Cardiac fibroblast (primary cell): ENCODE measurements at places on chromosomes 4 and X.

DNA sequence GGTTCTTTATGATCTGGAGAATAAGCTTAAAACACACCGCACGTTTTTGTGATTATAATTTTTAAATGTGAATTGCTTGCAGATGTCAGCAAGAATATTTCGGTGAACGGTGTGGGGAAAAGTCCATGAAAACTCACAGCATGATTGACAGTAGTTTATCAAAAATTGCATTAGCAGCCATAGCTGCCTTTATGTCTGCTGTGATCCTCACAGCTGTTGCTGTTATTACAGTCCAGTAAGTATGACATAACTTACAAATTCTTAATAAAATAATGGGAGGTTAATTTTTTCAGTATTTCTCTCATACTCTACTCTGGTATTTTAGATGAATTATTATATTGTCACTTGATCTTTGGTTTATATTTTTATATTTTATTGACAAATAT lies 5.4 kb downstream of the AREG start:
- DNase-seq, result no peak

DNA sequence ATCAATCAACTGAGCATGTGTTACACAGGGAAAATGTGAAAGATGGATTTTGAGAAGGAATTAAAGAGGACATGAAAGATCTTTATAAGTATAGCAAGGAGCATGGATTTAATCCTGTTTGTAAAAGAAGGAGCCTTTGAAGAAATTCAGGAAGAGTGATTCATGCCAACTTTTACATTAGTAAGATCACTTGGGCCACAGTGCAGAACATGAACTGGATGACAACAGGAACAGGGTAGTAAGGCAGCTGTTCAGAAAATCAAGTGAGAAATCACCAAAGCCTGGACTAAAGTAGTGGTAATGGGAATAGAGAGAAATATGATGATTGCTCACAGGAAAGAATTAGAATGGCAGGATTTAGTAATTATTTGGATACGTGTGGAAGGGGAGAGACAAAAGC lies 265.7 kb upstream of the PCDH7 start:
- DNase-seq, result no peak

- no peak for DNase-seq
Measured at GRCh38 chrX:47209508-47210238, 8.8 kb upstream of the CDK16 start.

DNA sequence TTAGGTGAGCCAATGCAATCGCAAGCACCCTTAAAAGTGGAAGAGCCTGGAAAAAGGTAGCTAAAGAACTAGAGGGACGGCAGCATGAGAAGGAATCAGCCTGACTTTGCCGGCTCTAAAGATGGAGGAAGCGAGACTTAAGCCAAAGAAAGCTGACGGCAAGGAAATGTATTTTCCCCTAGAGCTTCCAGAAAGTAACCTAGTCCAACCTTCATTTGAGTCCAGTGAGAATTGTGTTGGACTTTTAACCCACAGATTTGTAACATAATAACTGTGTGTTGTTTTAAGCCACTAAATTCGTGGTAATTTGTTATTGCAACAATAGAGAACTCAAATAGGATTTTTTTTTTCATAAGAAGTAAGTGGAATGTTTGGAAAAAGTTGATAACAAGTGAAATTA lies 212.7 kb upstream of the C1QTNF7 start:
- no peak for DNase-seq

GRCh38 chr4:162681212-162681611 lies 485.5 kb downstream of the NAF1 start:
- DNase-seq, result no peak

GRCh38 chr4:38406243-38406642 lies 257.8 kb upstream of the KLF3 start:
- DNase-seq, result no peak

DNA sequence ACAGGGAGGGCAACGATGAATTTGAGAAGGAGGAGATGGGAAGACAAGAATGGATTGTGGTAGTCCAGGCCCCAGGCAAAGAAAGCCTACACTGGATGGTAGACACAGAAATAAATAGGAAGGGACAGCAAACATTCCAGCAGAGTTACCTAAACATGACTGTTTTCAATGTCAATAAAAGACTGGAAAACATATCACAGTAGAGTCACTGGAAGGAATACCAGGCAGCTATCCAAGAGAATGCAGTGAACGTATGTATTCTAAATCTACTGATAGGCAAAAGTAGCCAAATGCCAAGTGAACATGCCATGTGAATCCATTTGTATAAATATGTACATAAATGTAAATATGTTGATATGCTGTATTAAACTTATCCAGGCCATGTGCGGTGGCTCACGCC lies 183.0 kb downstream of the PALLD start:
- DNase-seq, result peak; percentile 33

GRCh38 chr4:139660568-139661043 lies 5.0 kb upstream of the MGST2 start:
- DNase-seq, result peak; percentile 40

DNA sequence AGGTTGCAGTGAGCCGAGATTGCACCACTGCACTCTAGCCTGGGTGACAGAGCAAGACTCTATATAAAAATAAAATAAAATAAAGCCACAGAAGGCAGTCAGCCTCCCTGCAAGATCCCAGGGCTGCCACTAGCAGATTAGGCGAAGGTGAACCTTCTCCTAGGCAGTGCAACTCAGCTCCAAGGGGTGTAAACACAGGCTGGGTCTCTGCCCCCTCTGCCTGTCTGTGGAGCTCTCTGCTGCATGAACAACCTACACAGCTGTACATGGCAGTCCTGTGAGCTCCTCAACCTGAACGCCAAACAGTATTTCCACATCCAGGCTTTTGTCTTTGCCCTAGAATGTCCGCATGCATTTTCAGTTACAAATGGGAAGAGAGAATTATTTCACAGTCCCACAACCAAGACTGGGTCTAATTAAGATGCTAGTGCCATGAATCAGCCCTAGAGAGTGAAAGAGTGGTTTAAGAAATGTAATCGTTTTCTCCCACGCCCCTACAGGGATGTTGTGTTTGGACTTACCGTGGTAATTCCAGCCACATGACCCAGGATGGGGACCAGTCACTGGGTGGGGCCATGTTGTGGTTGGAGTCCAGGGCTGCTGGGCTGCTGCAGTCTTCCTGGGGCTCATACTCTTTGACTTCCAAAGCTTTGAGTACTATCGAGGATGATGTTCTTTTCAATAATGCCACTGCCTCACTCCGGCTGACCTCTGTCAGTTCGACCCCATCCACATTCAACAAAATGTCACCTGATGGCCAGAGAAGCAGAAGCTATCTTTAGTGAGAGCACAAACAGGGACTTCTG lies 99.0 kb downstream of the FIP1L1 start:
- peak; percentile 97 for DNase-seq

- peak; percentile 76 for DNase-seq
Measured at GRCh38 chr4:17128268-17128667, 229.8 kb upstream of the LDB2 start.

DNA sequence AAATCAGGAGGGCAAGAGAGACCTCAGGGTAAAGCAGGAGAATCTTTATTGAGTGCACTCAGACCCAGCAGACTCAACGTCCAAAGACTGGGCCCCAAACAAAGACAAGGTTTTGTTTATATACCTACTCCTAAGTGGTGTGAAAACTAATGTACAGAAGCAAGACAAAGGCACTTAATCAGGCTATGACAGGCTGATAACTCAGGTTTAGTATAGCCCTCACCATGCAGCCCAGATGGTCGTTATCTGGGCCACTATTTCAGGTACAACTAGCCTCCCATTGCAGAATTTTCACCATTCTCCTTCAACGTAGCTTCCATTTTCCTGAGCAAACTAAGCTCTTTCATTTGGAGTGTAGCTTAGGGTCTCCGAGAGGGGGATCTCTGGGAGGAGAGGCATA lies 36.9 kb downstream of the SULT1E1 start:
- no peak for DNase-seq

GRCh38 chr4:150012851-150013360 lies 65.3 kb upstream of the DCLK2 start:
- no peak for DNase-seq

DNA sequence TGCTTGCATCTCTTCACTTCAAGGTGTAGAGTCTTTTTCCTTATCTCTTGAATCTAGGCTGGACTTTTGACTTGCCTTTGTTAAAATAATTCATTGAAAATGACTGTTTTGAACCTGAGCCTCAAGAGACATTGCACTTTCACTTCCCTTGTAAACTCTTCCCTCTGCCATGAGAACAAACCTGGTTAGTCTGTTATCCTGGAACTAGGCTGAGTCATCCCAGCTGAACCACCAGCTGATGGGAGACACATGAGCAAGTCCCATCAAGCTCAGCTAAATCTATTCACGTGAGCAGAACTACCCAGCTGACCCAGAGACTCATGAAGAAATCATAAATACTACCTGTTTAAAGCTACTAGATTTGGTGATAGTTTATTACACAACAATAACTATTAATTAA lies 202.3 kb upstream of the CENPE start:
- DNase-seq, result peak; percentile 12

DNA sequence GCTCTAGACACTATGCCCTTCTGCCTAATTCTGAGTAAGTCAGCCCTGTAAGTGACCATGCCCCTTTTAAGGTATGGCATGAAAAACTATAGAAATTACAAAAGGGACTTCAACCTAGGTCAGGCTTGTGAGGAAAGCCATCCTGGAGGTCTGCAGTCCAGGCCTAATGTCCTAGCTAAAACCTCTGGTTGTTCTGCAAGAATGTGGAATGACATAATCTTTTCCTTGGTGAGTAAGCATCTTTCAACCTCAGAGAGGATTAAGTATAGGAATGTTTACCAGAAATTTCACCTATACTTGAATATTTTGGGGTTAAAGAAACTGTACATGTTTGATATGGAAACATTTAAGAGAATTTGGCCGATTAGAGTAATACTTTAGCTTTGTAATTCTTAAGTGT lies 23.8 kb upstream of the HPSE start:
- DNase-seq, result peak; percentile 80

GRCh38 chr4:3663791-3664190 lies 102.4 kb upstream of the ADRA2C start:
- no peak for DNase-seq

DNA sequence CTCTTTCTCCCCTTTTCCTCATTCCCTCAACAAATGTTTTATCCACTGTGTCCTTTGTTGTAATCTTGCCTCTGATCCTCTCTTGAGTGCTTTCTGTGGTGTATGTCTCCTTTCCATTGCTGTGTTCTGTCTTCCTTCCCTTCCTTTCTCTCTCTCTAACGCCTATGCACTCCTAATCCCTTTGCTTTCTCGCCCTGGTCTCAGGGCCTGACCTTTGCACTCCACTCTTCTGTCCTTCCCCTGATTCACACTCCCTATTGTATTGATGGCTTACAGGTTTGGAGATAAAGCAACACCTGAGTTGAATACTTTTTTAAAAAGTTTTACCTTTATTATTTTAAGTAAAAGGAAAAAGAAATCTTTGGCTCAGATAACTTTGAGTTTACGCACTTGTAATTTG lies 15.6 kb upstream of the SCOC start:
- no peak for DNase-seq

- no peak for DNase-seq
Measured at GRCh38 chr4:77023920-77024319, 51.9 kb downstream of the CCNI start.

- DNase-seq, result no peak
Measured at GRCh38 chr4:116561768-116562167, 523.6 kb downstream of the TRAM1L1 start.

GRCh38 chr4:165873298-165874071 lies 448 bp downstream of the TLL1 start:
- DNase-seq, result peak; percentile 42

GRCh38 chr4:10099499-10100325 lies 16.9 kb downstream of the WDR1 start:
- no peak for DNase-seq

DNA sequence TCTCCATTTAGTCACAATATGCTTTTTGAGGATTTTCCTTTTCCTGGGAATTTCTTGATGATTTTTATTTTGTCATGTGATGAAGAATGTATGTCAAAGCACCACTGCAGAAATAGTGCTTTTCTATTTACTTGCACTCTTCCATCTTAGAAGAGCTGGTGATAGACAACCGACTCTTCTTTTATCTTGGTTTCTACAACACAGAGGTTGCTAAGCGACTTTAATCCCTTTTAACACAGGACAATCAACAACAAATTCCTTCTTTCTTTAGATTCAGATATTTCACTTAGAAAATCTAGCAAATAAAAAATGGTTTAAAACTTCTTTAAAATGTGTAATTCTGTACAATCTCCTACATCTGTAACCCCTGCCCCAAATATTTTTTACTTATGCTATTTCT lies 34.6 kb downstream of the TET2 start:
- DNase-seq, result no peak

GRCh38 chr4:39841894-39842293 lies 135.8 kb downstream of the PDS5A start:
- DNase-seq, result no peak

GRCh38 chr4:127400731-127401346 lies 231.9 kb upstream of the INTU start:
- DNase-seq, result peak; percentile 81

GRCh38 chrX:108036298-108036973 lies 8.4 kb upstream of the VSIG1 start:
- peak; percentile 82 for DNase-seq

GRCh38 chr4:112423591-112423990 lies 92.4 kb downstream of the NEUROG2 start:
- DNase-seq, result no peak

DNA sequence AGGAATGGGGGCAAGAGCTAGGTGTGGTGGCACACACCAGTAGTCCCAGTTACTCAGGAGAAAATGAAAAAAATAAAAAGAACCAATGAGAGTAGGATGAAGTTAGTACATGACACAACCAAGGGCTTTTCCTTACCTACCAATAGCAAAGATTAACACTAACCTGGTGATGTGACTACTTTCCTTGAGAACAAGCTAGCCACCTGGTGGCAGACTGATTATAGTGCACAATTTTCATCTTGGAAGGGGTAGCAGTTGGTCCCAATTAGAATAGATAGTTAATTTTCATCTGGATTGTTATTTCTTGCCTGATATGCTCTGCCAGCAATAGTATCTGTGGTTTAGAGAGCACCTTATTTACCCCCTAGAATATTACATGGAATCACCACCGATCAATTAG lies 1216.8 kb upstream of the PABPC4L start:
- peak; percentile 50 for DNase-seq

GRCh38 chr4:148015058-148015457 lies 283.2 kb downstream of the ARHGAP10 start:
- peak; percentile 64 for DNase-seq

DNA sequence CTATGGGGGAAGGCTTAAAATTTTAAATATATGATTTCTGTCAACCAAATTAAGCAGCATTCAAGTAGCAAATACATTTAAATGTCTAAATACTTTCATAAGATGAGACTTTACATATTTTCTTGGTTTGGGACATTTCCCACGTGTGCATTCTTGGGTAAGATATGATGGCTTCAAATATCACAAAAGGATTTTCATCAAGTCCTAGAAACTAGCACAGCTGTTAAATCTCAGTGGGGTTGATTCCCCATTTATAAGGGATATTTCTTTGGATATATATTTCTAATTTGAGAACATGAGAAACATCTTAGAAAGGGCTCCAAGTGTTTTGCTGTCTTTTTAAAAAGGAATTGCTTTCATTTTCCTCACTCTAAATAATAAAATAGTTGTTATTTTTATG lies 90.2 kb downstream of the P2RY10 start:
- DNase-seq, result no peak

GRCh38 chr4:18454349-18454748 lies 432.8 kb upstream of the LCORL start:
- DNase-seq, result no peak
